LHCN-M2 (cell line): ENCODE measurements at places on chromosomes 5 and 9. TPM values are rescaled to one million over a fixed set of nuclear protein-coding genes. Genes with fewer than 3 reads are reported as not detected.

Gene DDX46
- total RNA-seq, result 24.4 and 29.4 TPM in 2 replicates

Gene C9orf153
- total RNA-seq, result not detected in 2 replicates

DNA sequence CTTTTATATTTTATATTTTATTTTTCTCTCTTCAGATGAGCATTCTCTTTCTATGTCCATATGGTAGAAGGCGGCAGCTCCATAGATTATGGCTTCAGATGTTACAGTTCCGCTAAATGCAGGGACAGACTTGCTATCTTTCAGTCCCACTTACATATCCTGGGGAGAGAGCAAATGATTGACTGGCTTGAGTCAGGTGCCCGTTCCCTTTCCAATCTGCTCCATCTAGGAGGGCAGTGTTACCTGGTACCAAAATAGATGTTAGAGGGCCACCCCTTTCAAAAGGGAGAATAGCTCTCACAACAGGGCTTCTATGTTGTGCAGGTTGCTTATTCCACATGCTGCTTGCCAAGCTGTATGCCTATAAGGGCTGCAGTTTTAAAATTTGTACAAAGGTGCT lies 45.3 kb downstream of the ERBIN start:
- DNase-seq, result no peak

DNA sequence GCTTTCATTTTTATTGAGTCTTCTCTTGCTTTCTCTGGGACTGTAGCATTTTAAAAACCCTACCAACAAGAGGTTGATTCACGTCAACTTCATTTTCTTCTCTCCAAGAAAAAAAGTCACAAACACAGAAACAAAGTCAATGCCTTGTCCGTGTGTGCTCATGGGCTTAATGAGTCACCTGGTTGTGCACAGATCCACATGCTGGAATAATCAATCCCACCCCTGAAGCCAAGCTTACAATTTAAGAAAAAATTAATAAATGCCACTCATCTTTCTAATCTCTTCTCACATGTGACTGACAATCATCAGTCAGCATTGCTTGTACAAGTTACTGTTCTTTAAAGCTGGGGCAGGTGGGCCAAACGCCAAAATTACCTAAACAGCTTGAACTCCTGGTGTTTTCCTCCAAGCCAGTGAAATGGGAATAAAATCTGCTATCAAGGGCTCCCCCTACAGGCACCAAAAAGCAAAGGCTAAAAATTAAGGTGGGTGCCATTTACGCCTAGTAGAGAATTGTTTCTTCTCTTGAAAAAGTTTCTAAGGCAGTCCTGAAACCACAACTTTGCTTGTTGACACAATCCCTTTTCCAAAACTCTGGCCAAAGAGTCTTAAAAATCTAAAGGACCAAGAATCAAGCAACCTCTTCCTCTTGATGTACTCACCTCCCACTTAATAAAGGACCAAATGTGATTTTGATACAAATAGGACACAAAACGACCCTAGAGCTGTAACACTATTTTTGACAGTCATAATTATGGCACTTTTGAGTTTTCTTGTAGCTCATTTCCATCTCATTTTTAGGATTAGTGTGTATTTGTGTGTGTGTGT lies 21.3 kb downstream of the TRMO start:
- peak; percentile 46 for DNase-seq

- no peak for DNase-seq
Observed at GRCh38 chr5:62948301-62948700, 369.7 kb downstream of the LRRC70 start.

DNA sequence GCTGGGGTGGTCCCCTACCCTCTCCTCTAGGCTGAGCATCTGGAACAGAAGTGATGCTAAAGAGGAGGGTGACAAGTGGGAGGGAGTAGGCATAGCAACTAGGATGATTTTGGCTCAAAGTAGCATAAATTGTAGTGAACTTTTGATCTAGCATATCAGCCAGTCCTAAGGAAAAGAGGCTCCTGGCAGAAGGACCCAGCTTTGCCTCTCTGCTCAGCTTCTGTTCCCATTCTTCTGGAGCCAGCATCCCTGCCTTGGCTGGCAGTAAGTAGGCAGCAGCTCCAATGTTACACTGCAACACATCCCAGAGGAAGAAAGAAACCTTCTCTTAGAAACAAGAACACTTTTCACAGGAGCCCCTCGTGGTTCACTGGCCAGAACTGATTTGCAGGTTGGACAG lies 487.0 kb downstream of the MTRR start:
- no peak for DNase-seq

- no peak for DNase-seq
Observed at GRCh38 chr5:133981714-133982113, 13.3 kb upstream of the C5orf15 start.
